Substantia nigra (tissue), 51 donors: ENCODE measurements at places on chromosomes 4 and X.

DNA sequence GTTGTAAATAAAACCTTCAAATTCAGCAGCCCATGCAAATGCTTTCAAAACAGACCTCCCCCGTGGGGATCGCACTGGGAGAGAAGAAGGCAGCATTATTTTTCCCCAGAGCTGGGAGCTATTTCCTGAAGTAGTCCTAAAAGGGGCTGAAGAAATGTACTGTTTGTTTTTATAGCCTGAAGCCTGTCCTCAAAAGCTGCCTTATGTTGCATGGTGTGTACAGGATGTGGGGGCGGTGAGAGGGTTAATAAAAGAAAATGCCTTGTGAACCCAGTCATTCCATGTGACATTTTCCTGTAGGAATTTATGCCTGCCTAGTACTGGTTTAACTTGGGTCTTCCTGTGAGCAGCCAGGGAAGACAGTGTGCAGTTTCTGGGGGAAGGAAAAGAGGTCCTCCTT lies 144.1 kb downstream of the SOWAHB start:
- no peak for DNase-seq

DNA sequence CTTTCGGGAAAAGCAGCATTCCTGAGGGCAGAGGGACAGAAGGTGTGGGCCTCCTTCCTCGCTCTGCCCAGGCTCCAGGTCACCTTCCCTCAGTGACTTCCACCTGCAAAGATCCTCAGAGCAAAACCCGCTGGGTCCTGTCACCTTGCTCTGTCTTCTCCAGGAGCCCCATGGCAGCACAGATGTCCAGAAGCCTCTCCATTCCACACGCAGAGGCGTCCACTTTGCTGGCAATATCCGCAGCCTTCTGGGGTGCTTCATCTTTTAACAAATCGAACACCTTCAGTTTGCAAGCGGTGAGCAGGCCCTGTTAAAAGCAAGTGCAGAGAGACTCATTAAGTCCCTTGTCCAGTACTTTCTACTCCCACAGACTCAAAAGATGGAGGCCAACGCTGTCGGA lies 27.3 kb downstream of the ASMTL start:
- DNase-seq: no peak

DNA sequence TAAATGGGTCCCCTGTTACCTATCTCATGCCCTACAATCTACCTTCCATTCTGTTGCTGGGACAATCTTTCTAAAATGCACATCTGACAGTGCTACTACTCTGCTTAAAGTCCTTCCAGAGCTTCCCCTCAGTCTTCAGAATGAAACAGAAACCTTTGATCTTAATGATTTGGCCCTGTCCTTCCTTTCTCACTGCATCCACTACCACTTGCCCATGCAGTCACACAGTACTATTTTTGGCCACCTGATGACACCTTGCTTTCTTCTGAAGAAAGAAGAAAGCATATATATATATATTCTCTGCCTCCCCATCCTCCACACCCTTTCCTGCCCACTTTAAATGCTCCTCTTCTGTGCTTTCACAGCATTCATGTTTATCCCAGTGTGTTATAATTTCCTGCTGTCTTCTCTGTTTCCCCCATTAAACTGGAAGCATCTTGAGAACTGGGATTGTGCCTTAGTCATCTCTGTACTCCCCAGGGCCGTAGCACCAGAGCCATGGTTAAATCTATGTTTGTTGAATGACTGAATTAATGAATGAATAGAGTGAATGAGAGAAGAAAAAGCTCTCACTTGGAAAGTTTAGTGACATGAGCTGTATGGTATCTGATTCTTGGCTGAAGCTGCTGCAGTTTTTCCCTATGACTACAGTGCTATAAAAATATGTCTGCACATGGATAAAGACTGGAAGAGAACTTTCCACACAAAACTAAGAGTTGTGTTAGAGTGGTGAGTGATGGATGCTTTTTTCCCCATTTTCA lies 56.2 kb downstream of the RTL9 start:
- DNase-seq: no peak

DNA sequence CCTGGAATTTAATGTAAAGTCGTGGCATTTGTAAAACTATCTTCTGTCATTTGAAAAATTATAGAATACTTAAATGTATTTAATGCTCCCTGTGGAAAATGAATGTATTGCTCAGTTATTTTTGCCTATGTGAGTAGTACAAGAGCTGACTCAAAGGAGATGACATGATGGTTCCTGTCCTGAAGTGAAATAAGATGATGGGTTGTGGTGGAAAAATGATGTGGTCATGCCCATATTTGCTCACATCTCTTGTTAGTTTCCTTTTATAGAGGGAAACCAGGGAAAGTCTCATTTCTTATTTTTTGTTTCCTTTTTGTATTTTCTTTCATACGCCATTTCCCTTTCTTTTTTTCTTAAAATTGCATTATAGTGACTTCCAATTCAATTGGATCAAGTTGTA lies 23.7 kb downstream of the PLS3 start:
- no peak for DNase-seq

DNA sequence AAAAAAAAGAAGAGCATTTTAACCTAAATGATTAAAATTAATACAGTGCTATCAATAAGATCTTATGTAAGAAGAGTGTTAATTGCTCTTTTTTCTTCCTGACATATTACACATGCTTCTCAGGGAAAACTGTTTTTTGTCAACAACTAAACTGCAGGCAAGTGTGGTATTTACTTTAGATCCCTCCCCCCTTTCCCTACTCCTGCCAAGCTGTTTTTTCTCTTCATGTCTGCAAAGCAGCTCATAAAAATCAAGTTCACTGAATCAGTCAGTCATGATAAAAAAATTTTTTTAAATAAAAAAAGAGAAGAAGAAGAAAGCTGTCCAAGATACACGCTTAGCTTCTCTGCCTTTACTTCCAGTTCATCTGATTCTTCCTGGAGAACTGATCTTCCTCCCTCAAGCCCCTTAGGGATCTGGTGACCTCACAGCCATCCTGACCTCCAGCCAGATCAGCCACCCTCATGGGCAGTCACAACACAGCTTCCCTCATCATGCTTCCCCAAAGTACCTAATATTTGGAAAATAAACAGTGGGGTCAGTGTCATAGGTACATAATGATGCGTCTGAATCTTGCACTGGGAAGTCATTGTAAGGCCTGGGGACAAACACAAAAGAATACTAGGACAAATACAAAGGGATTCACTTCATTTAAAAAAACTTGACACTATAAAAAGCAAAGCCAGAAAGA lies 87.0 kb downstream of the ZNF827 start:
- no peak for DNase-seq
